ENCODE measurements at places on chromosomes 12 and 14.

DNA sequence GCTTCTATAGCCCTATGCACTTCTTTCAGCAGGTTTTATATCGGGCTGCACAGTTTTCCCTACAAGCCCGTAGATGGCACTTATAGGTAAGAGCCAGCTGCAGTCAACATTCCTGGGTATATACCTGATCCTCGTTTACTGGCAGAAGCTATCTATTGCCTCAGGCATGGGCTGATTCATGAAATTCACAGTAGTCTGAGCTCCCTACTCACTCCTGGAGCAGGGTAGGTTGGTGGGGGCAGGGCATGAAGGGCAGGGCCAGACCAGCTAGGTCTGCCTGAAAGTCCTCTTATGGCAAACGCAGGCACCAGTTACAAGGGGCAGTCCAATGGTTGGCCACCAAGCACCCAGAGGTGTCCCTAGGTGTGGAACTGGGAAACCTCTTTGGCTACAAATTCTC lies 345.8 kb downstream of the RPS29 start:
- DNase-seq = no peak

DNA sequence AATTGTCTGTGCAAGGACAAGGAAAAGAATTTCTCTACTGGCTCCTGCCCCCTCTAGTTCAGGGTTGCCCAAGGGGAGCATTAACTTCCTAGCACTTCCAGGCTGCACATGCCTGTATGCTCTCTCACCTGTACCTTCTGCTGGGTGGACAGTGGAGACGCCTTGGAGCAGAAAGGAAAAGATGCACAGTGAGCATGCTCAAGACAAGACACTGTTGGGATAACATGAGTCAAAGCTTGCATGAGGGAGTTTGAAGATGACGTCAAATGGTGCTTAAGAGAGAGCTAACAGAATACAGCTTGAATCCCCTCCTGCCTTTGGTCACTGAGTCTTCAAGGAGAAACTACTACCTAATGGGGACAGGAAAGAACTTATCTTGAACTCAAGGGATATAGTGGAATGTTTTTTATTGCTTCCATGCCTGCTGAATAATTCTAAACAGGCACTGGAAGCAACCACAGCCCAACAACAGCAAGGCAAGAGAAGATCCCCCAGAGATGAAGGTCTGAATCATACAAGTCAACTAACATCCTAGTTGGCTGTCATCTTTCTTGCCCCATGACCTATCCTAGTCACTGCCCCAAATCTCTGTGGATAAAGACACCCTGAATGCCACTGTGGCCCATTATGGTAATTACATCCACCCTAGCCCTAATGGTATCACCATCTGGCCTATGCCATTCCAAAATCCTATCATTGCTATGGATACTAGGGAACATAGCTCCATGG lies 23.5 kb downstream of the RPS6KA5 start:
- DNase-seq = no peak

DNA sequence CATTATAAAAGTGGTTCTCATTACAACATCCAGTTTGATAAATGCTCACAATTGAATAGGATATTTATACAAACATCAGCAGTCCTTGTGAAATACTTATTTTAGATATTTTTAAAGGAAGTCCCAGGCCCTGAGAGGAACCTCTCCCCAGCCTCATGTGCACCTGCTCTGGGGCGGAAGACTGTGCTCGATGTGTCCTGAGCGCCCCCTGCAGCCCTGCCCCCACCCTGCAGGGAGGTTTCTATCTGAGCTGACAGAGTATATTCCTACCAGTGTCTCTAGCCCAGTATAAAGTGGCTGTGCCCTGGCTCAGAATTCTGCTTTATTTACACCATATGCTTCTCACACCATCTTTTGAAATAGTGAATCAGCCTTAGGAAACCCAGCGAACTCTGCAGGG lies 1349.1 kb downstream of the TMEM121 start:
- peak; percentile 64 for DNase-seq

- DNase-seq = peak; percentile 10
Observed at GRCh38 chr12:40336573-40337199, 111.9 kb downstream of the LRRK2 start.

DNA sequence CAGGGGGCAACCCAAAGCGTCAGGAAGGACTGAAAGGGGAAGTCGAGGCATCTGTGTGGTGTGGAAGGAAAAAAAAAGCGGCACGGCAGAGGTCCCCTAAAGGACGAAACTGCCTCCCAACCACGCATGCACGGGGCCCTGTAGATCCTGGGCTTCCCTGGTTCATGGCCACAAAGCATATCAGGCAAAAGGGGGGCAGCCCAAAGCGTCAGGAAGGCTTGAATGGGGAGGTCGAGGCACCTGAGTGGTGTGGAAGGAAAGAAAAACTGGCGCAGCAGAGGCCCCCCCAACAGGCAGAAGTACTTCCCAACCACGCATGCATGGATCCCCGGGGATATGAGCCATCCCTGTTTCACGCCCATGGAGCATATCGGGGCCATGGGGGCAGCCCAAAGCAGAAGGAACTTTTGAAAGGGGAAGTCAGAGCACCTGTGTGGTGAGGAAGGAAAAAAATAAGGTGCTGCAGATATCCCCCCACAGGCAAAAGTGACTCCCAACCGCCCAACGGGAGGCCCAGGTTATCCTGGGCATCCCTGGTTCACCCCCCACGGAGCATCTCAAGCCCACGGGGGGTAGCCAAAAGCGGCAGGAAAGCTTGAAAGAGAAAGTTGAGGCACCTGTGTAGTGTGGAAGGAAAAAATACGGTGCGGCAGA lies 581.2 kb downstream of the ALG10 start:
- no peak for DNase-seq

GRCh38 chr12:54987611-54988231 lies 3.2 kb upstream of the TESPA1 start:
- DNase-seq = no peak

GRCh38 chr12:93460902-93461301 lies 6.4 kb upstream of the MRPL42 start:
- DNase-seq = no peak

DNA sequence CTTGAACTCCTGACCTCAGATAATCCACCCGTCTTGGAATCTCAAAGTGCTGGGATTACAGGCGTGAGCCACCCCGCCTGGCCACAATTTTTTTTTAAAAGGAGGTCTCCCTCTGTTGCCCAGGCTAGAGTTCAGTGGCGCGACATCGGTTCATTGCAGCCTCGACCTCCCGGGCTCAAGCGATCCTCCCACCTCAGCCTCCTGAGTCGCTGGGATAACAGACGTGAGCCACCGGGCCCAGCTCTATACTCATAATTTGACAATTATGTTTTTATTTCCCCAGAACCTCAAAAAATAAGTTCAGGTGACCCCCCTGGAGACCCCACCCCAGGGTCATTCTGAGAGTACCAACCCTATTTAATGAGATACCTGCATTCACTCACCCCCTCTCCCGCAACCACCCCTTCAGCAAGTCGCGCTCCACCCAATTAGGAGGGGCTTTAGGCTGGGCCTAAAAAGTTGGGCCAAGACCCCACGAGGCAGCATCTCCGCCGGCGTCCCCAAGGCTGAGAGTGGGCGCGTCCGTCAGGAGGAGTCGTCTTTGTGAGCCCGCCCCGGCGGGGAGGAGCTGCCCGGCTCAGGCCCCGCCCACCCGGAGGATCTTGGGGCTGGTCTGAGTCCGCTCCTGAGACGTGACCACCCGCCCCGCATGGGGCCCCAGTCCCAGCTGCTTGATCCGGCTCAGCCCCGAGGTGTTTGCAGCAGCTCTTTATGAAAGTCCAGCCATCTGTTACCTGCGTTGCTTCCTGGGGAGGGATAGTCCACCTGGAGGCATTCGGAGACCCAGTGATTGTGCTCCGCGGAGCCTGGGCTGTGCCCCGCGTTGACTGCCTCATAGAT lies at the start of gene ANKRD33:
Gene ANKRD33, plus strand, starts transcription at position 628 of the 840 bp plus-strand sequence. Its CDS starts 84 bp downstream, at position 712.
- DNase-seq = no peak

GRCh38 chr12:68236421-68237059 lies 10.9 kb upstream of the IL26 start:
- peak; percentile 74 for DNase-seq

DNA sequence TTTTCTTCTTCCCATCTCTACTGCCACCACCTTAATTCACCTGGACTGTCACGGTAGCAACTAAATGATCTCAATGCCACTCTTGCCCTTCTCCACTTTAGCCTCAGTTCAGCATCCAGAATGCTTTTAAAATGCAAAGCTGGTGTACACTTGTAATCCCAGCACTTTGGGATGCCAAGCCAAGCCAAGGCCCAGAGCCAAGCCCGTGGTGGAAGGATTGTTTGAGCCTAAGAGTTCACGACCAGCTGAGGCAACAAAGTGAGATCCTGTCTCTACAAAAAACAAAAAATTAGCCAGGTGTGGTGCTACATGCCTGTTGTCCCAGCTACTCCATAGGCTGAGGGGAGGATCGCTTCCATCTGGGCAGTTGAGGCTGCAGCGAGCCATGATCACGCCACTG lies 5.9 kb downstream of the CIPC start:
- no peak for DNase-seq

DNA sequence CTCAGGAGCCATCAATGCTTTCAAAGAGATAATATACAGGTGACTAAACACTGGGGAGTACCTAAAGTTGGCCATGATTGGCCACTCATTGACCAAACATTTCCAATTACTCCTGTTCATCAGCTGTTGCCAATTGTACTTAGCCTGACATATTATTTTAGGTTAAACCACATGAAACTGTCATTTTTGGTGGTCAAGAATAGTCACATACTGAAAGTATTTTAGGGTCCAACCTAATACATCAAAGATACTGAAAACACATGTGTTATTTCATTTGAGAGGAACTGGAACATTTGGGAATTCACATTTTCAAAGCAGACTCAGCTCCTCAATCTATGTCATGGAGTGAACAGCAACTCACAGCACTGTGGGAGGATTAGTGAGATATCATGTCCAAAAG lies 63.9 kb upstream of the KCNA5 start:
- DNase-seq = peak; percentile 40

- no peak for DNase-seq
Observed at GRCh38 chr12:51976376-51977160, 25.1 kb downstream of the ACVR1B start.

DNA sequence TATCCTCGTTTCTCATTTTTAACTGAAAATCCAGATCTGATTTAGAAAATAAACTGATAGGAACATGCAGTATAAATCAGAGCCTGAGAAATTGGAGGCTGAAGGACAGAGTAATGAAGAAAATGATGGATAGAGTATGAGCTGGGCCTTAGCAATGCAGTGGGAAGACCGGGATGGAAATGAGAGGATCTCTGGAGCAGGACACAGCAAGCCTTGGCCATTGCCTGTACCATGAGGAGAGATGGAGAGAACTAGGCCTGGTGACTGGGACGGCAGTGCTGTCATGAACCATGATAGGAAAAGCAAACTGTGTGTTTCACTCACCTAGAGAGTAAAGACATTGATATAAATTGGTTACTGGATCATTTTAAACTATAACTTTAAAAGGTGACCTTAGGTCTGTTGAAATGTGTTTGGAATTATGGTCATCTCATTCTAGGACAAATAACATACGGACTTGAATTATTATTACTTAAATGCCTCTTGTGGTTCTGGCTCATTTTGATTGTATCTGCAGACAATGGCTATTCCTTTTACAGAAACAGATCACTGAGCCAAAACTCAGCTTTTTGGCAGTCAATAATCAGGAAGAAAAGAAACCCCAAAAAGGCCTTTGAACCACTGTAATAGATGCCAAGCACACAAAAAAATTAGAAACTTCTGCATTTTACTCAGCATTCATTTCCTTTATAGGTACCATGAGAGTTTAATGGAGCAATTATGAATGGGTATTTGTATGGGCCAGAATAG lies 251.9 kb upstream of the PRKD1 start:
- DNase-seq = no peak

DNA sequence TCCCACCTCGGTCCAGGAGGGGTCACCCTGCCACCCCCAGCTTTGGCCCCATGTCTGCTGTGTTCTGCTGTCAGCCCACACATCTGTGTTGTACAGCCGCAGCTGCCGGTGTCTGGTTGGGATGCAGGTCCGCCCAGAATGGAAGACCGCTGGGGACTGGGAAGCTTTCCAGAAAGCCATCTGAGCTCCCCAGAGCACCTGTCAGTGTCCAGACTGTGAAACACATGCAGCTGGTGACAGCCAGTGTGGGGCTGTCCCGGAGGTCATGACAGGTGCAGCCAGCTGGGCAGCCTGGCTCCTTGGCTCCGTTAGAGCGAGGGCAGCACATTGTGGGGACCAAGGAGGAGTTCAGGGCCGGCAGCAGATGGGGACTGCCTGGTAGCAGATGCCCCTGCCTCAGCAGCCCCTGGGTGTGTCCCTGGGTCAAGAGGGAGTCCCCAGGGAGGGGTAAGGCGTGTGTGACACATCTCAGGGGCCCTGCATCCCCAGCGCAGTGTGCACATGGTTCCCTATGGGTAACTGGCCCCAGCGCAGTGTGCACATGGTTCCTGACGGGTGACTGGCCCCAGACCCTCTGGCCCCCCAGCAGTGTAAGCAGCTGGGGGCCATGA lies 16.4 kb downstream of the CEP170B start:
- peak; percentile 30 for DNase-seq

DNA sequence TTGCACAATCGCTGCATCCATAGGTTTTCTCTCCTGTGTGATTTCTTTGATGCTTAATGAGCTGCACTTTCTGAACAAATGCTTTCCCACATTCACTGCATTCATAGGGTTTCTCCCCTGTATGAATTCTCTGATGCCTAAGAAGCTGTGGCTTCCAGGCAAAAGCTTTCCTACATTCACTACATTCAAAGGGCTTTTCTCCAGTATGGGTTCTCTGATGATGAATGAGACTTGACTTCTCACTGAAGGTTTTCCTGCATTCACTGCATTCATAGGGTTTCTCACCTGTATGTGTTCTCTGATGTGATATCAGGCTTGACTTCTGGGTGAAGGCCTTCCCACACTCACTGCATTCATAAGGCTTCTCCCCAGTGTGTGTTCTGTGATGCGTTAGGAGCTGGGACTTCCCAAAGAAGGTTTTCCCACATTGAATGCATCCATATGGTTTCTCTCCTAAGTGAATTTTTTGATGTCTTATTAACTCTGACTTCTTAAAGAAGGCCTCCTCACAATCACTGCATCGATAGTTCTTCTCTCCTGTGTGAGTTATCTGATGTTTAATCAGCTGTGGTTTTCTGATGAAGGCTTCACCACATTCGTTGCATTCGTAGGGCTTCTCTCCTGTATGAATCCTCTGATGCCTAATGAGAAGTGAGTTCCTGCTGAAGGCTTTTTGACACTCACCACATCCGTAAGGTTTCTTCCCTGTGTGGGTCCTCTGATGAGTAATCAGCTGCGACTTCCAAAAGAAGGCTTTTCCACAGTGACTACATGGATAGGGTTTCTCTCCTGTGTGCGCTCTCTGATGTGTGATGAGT lies 30.3 kb downstream of the ZNF605 start:
- no peak for DNase-seq

- peak; percentile 52 for DNase-seq
Observed at GRCh38 chr14:105168496-105168978, at the start of gene JAG2. Gene JAG2, minus strand, starts transcription at chr14:105168776. Its CDS starts 356 bp downstream, at chr14:105168420.

Data from GM12865 (cell line).